ENCODE measurements at places on chromosomes 3 and 15. TPM values are rescaled to one million over a fixed set of nuclear protein-coding genes. Genes with fewer than 3 reads are reported as not detected.
A peak's percentile ranks its signal among the peaks of the same experiment; 100 is the strongest.

- no peak for DNase-seq
These were observed 1.5 kb downstream of the RETNLB start for GRCh38 chr3:108755686-108756085.

- DNase-seq: no peak
These were observed 32.2 kb downstream of the EPHB1 start for GRCh38 chr3:134827213-134827612.

DNA sequence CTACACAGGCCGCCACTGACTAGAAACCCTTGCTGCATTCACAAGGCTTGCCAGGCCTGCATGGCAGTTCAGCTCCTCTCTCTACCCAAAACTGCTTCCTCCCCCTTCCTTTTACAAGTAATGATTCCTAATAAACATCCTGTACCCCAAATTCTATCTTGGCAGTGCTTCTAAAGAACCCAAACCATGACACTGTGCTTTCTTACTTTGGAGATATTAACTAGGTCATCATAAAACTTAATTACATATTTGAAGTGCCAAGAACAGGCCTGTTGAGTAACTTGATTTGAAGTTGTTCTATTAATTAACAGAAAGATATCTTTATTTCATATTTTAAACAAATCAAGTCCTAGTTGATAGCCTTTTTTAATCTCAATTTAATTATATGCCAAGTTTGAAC is 88.4 kb downstream of the THBS1 start:
- DNase-seq: no peak

DNA sequence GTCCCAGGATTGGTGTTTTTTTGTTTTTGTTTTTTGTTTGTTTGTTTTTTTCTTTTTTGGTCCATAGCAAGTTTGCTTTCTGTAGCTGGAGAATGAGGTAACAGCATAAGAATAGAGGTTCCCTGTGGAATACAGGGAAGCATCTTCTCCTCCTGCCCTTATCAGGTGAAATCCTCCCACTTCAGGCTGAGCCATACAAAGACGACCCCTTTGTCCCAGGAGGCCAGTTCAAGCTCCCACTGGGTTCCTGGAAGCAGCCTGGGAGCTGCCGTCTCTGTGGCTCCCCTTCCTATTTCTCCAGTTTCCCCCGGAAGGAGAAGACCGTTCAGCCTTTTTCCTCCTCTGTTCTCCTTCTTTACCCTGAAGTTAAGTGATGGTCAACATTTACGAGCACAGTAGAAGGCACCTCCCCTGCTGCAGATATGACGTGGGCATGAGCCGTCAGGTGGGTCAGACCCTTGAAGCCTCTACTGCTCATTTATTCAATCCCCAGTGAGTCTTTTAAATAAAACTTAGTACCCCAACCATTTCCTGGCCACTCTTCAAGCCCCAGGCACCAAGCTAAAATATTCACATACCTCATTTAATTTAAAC is 1.1 kb downstream of the IL16 start:
- no peak for DNase-seq

DNA sequence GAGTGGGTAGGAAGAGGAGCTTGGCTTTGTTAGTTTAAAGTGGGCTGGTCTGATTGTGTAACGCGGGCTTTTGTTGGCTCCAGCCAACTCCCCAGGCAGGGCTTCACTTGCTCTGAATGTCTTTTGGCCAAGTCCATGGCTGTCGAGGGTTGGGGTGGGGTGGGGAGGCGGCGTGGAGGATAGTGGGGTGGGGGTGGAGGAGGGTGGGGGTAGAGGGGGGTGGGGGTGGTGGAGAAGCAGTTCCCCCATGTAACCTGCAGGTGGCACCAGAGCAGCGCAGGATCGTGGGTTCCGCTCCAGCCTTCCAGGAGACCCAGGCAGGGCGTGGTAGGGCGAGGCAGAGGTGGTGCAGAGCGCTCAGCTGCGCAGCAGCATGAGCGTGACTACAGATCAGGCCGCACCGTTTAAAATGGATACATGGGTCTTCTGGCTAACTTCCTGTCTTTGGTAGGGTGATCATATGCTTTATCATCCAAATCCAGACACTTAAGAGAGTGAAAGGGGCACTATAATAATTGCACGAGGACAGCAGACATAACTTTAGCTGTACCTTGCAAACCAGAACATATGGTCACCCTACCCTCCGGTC is 28.3 kb downstream of the GOLGA6A start:
- peak; percentile 21 for DNase-seq

DNA sequence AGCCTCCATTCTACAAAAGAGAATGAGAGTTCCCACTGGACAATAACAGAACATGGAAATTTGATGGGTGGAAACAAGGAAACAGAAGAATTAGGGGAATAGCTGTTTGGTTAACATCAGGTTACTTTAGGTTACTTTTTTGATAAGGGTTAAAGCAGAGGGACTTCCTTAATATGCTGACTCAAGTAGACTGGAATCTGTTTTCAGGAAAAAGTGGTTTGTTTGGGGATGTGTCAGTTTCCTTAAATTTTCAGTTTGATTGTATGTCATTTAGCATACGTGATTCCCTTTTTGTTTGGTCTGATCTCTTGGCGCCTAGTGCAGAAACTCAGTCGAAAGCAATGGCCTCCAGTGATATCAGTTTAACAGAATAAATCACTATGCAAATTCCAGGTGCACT is 411.8 kb upstream of the GRM7 start:
- no peak for DNase-seq

DNA sequence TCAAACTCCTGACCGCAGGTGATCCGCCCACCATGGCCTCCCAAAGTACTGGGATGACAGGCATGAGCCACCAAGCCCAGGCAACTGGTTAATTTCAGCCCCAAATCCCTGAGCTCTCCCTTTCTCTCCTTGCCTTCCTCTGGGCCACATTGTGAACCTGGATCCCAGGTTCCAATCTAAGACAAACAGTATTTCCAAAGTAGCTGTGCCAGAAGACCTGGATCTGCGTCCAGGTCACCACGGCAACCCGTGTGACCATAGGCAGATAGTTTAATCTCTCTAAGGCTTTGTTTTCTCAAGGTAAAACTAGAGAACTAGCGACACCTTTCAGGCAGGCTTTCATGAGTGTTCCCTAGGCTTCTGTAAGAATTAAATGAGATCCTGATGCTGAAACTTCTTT is 5.9 kb upstream of the RBPMS2 start:
- DNase-seq: no peak

DNA sequence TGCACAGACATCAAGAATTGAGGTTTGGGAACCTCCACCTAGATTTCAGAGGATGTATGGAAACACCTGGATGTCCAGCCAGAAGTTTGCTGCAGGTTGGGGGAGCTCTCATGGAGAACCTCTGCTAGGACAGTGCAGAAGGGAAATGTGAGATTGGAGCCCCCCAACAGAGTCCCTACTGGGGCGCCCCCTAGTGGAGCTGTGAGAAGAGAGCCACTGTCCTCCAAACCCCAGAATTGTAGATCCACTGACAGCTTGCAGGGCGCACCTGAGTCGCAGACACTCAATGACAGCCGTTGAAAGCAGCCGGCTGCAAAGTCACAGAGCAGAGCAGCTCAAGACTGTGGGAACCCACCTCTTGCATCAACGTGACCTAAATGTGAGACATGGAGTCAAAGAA is 34.6 kb upstream of the EPHA6 start:
- DNase-seq: no peak

DNA sequence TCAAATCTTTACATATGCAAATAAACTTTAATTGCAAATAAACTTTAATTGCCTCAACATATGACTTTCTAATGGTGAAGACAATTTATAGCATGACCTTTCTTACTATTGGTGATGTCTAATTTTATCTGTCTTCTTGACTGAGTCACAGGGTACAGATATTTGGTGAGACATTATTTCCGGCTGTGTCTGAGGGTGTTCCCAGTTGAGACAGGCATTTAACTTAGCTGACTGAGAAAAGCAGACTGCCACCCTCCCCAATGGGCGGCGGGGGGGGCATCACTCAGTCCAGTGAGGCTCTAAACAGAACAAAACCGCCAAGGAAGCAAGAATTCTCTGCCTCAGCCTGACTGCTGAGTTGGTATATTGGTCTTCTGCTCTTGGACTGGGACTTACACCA is 160.0 kb downstream of the TBL1XR1 start:
- no peak for DNase-seq

DNA sequence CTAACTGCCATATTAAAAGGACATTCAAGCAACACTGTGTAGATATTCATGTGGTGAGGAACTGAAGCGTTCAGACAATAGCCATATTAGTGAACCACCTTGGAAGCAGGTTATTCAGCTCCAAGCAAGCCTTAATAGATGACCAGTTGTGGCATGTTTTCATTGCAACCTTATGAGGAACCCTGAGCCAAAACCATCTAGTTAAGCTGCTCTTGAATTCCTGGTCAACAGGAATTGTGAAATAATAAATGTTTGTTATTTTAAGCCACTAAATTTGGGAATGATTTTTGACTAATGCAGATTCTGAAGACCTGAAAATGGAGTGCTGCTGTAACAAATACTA is 73.0 kb downstream of the SPRED1 start:
- no peak for DNase-seq

DNA sequence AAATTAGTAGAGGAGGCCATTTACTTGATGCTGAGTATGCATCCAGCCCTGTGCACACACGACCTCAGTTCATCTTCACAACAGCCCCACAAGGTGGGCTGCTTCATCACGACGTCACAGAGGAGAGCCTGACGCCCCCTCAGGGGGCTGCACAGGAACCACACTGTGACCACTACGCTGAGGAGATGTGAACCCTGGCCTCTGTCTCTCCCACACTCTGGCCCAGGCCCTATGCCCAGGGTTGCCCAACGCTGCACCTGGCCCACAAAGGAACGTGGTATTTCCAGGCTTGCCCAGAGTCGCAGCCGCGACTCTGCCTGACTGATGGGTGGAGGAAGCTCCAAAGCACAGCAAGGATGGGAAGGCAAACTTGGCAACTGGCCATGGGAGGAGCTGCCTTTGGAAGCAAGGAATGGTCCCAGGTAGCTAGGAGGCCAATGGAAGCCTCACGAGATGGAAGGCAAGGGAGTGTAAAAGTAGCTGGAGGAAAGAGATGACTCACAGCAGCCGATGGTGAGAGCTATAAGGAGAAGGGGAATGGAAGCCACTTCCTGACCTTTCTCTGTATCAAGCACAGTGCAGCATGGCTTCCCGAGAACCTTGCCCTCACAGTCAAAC is 226.0 kb downstream of the KLF13 start:
- no peak for DNase-seq

- DNase-seq: no peak
These were observed 17.0 kb downstream of the RPL39L start for GRCh38 chr3:187122261-187122660.

DNA sequence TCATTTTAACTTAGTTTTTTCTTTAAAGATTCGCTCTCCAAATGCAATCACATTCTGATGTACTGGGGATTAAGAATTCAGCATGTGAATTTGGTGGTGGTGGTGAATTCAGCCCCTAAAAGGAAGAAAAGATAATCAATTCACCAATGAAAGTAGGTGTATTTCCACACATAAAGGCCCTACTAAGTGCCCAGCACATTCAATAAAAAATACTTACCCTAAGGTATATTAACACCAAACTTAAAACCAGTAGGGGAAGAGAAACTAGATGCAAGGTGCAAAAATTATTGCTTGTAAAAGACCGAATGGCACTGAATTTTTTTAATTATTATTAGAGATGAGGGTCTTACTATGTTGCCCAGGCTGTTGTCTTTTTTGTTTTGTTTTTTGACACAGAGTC is 16.8 kb upstream of the SUCNR1 start:
- no peak for DNase-seq

DNA sequence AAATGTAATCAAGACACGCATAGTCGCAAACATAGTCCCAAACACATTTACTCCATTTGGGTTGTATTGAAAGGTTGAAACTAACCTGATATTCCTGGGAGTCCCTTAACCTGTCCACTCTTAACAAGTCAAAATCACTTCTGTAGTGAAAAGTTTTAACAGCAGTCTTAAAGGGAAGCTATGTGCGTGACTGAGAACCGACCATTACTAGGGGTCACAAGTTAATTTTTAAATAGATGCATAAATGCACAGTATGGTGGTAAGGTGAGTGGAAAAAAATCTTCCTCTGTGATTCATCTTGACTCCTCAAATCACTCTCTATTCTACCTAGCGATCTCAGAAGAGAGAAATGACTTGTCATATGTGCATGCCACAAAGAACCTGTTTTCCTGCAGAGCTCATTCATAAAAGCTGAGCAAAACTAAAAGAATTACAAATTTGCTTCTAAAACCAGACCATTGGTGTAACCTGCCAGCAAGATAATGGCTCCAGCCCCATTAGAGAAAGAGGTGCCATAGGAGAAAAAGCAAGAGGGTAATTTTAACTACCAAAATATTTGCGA is 4.8 kb downstream of the GPR15 start:
- peak; percentile 98 for DNase-seq

- DNase-seq: no peak
These were observed 180.5 kb downstream of the FOXB1 start for GRCh38 chr15:60184579-60184978.

RAB8B gene
- 66.5 TPM for polyA plus RNA-seq

NR1I2 gene
- polyA plus RNA-seq: 1.1 TPM

EDEM1 gene
- 43.0 TPM for polyA plus RNA-seq

ISLR2 gene
- 0.48 TPM for polyA plus RNA-seq

KNG1 gene
- polyA plus RNA-seq: not detected

CNTN3 gene
- polyA plus RNA-seq: not detected

ITIH1 gene
- polyA plus RNA-seq: not detected

PLA2G4E gene
- polyA plus RNA-seq: not detected

SYNPR gene
- polyA plus RNA-seq: not detected

ZXDC gene
- 6.6 TPM for polyA plus RNA-seq
